ENCODE measurements at places on chromosomes 2 and 18. TPM values are rescaled to one million over a fixed set of nuclear protein-coding genes. Genes with fewer than 3 reads are reported as not detected.
A peak's percentile ranks its signal among the peaks of the same experiment; 100 is the strongest.

The ANKRD30B gene
- not detected for total RNA-seq

DNA sequence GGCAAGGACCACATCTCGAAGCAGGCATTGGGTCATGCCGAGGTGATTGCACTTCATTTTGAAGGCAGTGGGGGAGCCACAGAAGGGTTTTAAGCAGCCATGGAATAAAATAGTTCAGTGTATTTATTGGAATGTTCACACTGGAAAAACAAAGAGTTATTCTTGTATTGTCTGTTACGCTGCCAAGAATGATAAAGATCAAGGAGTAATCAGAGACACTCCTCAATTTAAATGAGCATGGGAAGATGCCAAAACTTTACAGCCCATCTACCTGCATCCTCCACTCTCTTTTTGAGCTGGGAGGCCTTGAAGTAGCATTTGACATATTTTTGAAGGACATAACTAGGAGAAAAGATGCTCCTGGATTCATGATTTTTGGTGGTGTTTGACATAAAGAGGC lies 112.8 kb downstream of the DOCK10 start:
- no peaks in the 10 kb centered on the region for H3K27me3 ChIP-seq
- H3K36me3 ChIP-seq = no peaks in the 10 kb centered on the region
- H3K4me1 ChIP-seq = peaks cover 8% of the 10 kb centered on the region
- no peak overlapping the region for H3K4me3 ChIP-seq

DNA sequence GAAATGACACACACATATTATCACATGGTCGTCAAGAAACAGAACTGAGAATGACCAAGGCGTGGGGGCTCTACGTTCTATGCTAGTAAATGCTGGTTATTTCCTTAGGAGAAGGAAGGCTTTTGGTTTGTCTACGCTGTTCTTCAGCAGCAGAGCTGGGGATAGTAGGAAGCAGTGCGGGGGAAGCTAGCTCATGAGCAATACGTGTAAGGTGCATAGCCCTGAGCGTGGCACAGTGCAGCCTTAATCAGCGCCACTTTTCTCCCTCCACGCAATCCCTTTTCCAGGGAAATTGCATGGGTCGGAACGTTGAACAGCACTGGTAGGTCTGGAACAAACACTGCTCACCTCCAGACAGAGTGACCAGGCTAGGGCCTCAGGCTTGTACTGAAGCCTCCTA lies 199.6 kb upstream of the FBXO11 start:
- H3K27me3 ChIP-seq = no peaks in the 10 kb centered on the region
- peak overlapping the region; percentile 33 for H3K4me3 ChIP-seq
- H3K4me1 ChIP-seq = peaks cover 11% of the 10 kb centered on the region
- no peak overlapping the region for H3K27ac ChIP-seq

- H3K4me1 ChIP-seq = no peaks in the 10 kb centered on the region
- H3K36me3 ChIP-seq = no peaks in the 10 kb centered on the region
- no peak for DNase-seq
- H3K27ac ChIP-seq = no peak overlapping the region
- H3K4me3 ChIP-seq = no peak overlapping the region
- no peaks in the 10 kb centered on the region for H3K27me3 ChIP-seq
Measured at GRCh38 chr2:72361521-72361920, 213.9 kb upstream of the CYP26B1 start.

GRCh38 chr2:217793566-217794132 lies 209.1 kb downstream of the TNS1 start:
- H3K4me3 ChIP-seq = no peak overlapping the region
- no peak for DNase-seq
- peaks cover 23% of the 10 kb centered on the region for H3K4me1 ChIP-seq
- peak overlapping the region; percentile 23 for H3K27ac ChIP-seq
- no peaks in the 10 kb centered on the region for H3K27me3 ChIP-seq

GRCh38 chr18:75785206-75785605 lies 357.7 kb upstream of the SMIM21 start:
- H3K27me3 ChIP-seq = no peaks in the 10 kb centered on the region
- H3K27ac ChIP-seq = no peak overlapping the region
- no peaks in the 10 kb centered on the region for H3K36me3 ChIP-seq
- H3K4me1 ChIP-seq = no peaks in the 10 kb centered on the region

DNA sequence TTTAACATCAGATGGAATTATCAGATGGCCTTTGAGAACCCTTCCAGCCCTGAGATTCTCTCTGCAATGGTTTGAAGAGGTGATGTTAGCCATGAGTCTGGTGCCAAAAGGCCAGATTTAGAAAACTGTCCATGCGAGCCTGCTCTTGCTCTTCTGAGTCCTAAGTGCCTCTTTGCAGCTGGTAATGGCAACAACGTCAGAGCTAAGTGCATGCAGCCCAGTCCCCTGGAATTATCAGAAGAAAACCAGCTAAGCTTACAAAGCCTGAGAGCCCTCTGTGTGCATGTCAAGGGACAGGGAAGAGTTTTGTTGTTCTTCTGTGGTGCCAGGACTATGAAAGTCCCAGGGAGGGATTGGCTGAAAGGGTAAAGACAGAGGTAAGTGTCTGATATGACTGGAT lies 89.8 kb downstream of the LOXHD1 start:
- DNase-seq = no peak
- no peak overlapping the region for H3K4me3 ChIP-seq

All from gastrocnemius medialis (tissue), 4 donors.